ENCODE measurements at places on chromosomes 11 and 22. TPM values are rescaled to one million over a fixed set of nuclear protein-coding genes. Genes with fewer than 3 reads are reported as not detected.

Gene MS4A4E
- not detected for total RNA-seq

Gene MUC5AC
- not detected for total RNA-seq

Gene GRK2
- total RNA-seq, result 58.7 TPM

Gene ANO3
- total RNA-seq, result 0.36 TPM

Gene PDGFB
- 14.4 TPM for total RNA-seq

Gene GDPD4
- not detected for total RNA-seq

Gene INS
- total RNA-seq, result not detected

Gene F2
- total RNA-seq, result not detected

Gene TMPRSS13
- total RNA-seq, result not detected

Gene KCNQ1OT1
- 1.4 TPM for total RNA-seq

Gene VSIG10L2
- total RNA-seq, result not detected

All from cardiac atrium fibroblast (primary cell).